ENCODE measurements at places on chromosomes 7 and 10. TPM values are rescaled to one million over a fixed set of nuclear protein-coding genes. Genes with fewer than 3 reads are reported as not detected.

DNA sequence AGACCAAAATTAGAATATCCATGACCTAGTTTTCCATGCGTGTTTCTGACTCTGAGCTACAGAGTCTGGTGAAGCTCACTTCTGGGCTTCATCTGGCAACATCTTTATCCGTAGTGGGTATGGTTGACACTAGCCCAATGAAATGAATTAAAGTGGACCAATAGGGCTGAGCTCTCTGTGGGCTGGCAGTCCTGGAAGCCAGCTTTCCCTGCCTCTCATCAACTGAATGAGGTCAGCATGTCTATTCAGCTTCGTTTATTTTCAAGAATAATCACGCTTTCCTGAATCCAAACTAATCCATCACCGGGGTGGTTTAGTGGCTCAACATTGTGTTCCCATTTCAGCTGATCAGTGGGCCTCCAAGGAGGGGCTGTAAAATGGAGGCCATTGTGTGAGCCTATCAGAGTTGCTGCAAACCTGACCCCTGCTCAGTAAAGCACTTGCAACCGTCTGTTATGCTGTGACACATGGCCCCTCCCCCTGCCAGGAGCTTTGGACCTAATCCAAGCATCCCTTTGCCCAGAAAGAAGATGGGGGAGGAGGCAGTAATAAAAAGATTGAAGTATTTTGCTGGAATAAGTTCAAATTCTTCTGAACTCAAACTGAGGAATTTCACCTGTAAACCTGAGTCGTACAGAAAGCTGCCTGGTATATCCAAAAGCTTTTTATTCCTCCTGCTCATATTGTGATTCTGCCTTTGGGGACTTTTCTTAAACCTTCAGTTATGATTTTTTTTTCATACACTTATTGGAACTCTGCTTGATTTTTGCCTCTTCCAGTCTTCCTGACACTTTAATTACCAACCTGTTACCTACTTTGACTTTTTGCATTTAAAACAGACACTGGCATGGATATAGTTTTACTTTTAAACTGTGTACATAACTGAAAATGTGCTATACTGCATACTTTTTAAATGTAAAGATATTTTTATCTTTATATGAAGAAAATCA lies 35.5 kb downstream of the CAV1 start:
- no peak for DNase-seq

- DNase-seq, result no peak
Observed at GRCh38 chr7:151186640-151187408, at the start of gene ASB10. Gene ASB10 (minus strand): TSS chr7:151187250. CDS start chr7:151187130, 120 bp downstream.

DNA sequence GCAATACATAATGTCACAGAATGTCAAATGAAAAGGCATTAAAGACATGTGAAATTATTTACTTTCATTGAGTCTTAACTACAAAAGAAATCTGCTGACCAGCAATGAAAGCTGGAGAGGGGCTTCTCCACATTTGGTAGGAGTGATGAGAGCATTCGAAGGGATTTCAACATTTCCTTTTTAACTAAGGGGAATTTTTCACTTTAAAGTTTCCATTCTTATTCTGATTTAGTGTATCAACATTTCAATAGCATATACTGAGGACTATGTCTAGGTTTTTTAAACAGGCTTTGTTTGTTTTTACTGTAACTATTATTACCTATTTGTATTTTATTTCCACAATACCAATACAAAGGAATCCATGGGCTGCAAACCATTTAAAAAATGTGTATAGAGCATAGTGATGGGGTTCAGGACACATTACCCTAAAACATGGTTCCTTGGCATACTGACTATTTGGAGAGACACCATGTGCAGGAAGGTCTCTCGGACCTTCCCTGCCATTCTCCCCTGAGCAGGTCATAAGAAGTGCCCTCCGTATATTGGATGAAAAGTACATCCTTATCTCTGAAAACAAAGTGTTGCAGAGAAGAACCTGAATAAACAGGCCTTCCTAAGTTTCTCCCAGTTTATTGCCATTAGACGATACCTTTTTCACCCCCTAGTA lies 278.7 kb downstream of the DOCK4 start:
- DNase-seq, result no peak

DNA sequence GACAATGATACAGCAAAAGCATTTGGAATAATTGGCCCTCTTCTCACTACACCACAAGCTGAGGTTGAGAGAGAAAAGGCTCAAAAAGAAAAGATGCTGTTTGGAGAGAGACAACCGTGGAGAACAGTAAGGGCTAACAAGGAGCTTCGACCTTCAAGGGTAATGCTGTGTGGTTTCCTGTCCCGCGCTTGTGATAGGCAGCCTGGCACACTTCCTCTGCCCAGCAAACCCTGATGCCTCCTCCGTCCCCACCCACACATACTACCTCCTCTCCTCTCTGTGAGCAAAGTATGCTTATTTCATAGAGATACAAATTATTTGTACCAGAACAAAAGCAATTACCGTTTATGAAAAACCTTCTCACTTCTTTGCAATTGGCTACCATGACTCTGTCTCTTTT lies 755.4 kb downstream of the KCNMA1 start:
- DNase-seq, result peak; percentile 5

GRCh38 chr10:20743942-20744341 lies 153.2 kb downstream of the NEBL start:
- no peak for DNase-seq

FGF8 gene
- total RNA-seq, result not detected

GRCh38 chr10:124092860-124093773 lies at the start of gene CHST15:
Gene CHST15 (minus strand): TSS chr10:124093598. CDS start chr10:124046212, 47,386 bp downstream.
- peak; percentile 20 for DNase-seq

- no peak for DNase-seq
Observed at GRCh38 chr10:50577681-50578350, 45.9 kb downstream of the SGMS1 start.

DNA sequence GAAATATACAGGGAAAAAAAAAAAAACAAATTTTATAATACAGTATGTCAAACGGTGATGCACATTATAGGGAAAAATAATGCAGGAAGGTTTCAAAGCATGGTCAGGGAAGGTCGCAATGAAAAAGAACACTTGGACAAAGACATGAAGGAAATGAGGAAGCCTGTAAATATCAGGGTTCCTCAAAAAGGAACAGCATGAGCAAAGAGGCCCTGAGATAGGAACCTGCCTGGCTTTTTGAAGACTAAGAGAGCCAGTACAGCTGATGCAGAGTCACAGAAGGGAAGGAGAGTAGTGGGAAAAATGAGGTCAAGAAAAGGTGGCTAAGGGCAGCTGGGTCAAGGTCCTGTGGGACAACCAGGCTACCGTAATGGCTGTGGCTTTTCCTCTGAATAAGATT lies 1.9 kb downstream of the VPS41 start:
- no peak for DNase-seq

DNA sequence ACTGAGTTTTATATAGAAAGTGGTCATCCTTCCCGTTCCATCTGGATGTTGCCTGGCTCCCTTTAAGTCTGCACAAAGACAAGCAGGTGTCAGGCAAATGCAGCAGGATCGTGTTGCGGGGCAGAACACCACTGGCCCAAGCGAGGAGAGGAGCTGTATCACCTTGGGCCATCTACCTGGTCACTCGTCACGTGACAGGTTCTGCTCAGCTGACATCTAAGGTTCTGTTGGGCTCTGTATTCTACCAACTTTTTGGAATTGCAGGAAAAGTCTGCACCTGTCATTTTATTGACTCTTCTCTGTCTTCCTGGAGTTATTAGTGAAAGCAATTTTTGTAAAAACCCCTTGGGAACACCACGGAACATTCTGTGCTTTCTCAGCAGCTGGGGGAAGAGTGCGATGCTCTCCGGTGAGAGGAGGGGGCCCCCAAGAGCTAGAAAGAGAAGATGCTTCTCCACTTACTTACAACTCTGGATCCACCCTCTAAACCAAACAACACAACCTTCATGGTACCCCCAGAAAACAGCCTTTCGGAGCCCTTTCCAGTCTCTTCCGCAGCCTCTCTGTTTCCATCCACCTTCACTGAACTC lies 83.4 kb upstream of the NMT2 start:
- no peak for DNase-seq

PRF1 gene
- total RNA-seq, result 2,133 TPM

HSPA12A gene
- not detected for total RNA-seq

ENTPD1 gene
- total RNA-seq, result 3.1 TPM

- DNase-seq, result no peak
Observed at GRCh38 chr10:69728335-69728870, 73.3 kb upstream of the COL13A1 start.

- no peak for DNase-seq
Observed at GRCh38 chr10:7277867-7278266, 133.0 kb downstream of the SFMBT2 start.

LIPK gene
- not detected for total RNA-seq

DNA sequence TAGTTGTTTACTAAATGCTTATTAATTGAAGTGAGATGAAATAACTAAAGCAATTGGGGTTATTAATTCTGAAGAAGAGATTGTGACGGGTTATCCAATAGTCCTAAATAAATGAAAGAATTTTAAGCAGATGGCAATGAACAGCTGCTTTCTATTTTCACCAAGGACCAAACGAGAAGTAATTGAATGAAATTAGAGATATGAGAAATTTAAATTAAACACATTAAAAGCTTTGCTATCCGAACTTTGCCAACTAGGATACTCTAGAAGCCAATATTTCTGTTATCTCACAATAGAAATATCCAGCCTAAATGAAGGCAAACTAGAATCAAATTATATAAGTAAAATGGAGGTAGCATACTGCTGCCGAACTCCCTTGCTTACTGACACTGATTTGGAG lies 103.2 kb downstream of the GPR37 start:
- DNase-seq, result no peak

DNA sequence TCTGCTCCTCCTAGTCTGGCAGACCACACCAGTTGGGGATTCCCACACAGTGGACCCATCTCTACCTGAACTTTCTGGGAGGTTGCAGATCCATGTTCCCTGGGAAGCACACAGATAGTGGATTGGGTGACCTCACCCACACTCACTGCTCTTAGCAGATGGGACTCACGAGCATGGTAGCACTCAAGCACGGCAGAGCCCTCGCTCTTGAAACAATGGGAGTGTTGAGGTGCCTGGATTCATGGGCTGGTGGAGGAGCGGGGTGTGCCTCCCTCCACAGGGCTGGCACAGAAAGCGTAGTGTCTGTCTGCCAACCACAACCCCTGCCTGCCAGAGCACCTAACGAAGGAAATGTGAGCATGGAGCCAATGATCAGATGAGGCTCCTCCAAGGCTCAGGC lies 568.0 kb downstream of the POM121L12 start:
- DNase-seq, result no peak

VWDE gene
- not detected for total RNA-seq

GRCh38 chr10:5014936-5015335 lies 11.3 kb upstream of the AKR1C2 start:
- peak; percentile 5 for DNase-seq

DNA sequence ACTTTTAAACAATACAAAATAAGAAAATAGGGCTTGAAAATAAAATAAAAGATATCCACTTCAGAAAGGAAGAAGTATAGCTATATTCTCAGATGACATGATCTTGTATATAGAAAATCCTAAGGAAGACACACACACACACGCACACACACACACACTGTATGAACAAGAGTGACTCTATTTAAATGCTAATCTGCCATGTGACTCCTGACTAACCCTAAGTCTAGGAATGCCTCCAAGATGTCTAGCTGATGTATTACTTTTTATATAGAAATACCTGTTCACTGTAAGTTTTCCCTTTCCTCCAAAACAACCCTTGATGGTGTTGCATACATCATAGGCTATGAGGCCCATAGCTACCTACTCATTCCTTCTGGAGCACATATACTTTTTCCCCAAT lies 173.1 kb upstream of the LRRTM3 start:
- DNase-seq, result no peak
